ENCODE measurements at places on chromosomes 4 and X.
A peak's percentile ranks its signal among the peaks of the same experiment; 100 is the strongest.

DNA sequence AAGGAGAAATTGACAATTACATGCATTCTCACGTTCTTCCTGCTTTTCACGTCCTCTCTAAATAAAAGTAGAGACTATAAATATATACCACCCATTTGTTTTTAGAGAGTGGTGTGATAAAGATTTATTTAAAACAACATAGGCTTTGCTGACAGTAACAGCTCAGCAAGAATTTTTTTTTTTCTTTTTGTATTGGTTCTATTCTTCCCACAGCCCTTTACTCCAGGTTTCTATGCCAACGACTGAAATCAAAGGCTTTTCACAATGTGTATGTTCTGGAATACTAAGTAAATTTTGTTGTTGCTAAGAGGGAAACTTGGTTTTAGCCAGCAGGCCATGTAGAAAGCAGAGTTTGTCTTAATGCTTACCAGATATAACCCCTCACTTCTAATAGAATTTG, 43.4 kb downstream of the MAOA start:
- no peak for DNase-seq

DNA sequence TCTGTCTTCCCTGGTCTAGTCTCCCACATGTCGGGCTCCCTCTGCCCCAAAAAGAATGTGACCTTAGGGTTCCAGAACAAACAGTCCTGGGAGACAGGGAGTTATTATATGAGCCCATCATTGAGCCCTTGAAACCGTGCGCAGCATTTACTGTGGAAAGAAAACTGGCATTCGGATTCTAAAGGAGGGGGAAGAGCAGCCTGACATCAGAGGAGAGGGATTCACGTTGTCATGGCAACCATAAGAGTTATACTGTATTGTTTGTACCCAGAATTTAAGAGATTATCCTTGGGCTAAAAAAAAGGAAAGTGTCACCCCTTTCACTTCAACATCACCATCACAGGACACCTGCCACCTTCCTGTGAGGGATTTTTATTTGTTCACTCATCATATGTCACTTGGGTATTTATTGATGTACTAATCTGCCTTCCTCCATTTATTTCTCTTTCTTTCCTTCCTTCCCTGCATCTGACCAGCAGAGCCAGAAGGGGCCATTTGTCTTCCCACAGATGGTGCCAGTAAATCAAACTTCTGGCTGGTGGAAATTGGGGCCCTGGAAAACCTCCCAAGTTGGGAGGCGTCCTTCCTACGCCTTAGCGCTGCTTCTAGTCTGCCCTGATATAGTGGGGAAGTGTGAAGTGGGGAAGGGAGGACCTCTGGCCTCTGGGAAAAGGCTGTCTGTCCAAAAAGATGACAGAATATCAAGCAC, 64.9 kb upstream of the FRMPD3 start:
- DNase-seq, result no peak

DNA sequence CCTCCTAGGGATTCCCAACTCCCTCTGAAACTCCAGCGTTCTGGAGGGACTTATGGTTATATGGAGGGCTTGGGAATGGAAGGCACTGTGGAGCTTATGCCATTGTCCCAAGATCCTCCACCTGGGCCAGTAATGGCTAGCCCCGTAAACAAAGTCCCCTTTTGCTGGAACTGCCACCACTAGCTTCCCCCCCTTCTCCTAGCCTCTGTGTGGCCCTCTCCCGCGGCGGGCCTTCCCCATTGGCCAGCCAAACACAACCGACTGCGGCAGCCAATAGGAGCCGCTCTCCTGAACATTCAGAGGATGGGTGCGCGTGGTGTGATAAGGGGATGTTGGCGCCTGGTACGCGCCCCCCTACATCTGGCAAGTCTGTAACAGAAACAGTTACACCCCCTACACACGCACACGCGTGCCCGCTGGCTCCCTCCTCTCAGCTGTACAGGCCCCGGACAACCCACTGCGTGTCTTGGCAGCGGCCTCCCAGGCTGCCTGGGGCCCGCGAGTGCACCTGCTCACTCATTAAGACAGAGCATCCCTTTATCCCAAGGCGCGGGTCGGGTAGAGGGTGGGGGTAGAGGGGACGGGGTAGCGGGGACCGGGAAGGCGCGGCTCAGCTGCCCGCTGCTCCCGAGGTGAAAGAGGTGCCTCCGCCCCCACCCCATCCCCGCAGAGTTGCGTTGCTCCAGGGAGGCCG, 863 bp upstream of the RAB33A start:
- DNase-seq, result peak; percentile 60

- no peak for DNase-seq
Observed at GRCh38 chr4:76822303-76822702, 75.6 kb downstream of the SOWAHB start.

DNA sequence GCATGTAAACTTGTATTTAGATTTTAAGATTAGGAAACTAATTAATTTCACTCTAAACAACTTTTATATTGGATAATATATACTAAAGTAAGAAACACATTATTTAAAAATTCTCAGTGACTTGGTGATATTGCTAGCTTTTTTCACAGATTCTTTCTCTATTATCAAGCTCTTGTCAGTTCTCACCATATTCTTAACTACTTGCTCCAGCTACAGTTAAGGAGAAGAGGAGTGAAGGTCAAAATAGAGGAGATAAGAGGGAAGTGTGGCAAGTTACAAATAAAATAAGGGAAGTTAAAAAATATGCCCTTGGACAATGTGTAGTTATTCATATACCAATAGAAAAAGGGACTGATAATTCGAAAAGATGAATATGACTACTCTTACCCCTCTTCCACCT, 34.7 kb upstream of the NAF1 start:
- DNase-seq, result no peak

- DNase-seq, result no peak
Observed at GRCh38 chr4:169854090-169854489, 96.3 kb upstream of the HPF1 start.

GRCh38 chrX:38494239-38494823, 67.0 kb upstream of the TSPAN7 start:
- DNase-seq, result no peak

- no peak for DNase-seq
Observed at GRCh38 chr4:102637391-102637790, 123.4 kb downstream of the MANBA start.

DNA sequence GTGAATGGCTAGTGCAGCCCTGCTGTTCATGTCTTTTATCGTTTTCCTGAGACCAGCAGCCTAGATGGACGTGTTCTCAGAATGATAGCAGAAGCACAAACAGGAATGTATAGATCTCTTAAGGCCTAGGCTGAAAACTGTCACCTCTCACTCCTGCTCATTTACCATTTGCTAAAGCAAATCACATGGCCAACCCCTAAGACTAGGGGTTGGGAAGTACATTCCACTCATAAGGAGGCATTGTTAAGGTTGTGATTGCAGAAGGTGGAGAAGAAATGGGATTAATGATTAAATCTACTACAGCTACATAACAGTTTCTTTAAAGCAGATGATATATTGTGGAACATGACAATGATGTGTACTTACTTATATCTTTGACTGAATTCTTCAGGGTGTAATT, 536.8 kb upstream of the FTHL17 start:
- no peak for DNase-seq

- DNase-seq, result peak; percentile 53
Observed at GRCh38 chr4:72302981-72303704, 265.9 kb downstream of the ADAMTS3 start.

- DNase-seq, result no peak
Observed at GRCh38 chr4:183030823-183031222, 68.2 kb upstream of the WWC2 start.

- no peak for DNase-seq
Observed at GRCh38 chr4:110620691-110621327, 2.1 kb downstream of the PITX2 start.

- DNase-seq, result no peak
Observed at GRCh38 chrX:133375615-133376340, 39.5 kb downstream of the GPC4 start.

Measured in CD4-positive, alpha-beta T cell treated with Interleukin-15 for 4 hours (primary cell).